ENCODE measurements at places on chromosomes 4 and X.

- DNase-seq = no peak
These were observed 4.7 kb upstream of the ARX start for GRCh38 chrX:25020391-25020904.

- DNase-seq = no peak
These were observed 9.6 kb downstream of the PSAPL1 start for GRCh38 chr4:7425124-7425523.

DNA sequence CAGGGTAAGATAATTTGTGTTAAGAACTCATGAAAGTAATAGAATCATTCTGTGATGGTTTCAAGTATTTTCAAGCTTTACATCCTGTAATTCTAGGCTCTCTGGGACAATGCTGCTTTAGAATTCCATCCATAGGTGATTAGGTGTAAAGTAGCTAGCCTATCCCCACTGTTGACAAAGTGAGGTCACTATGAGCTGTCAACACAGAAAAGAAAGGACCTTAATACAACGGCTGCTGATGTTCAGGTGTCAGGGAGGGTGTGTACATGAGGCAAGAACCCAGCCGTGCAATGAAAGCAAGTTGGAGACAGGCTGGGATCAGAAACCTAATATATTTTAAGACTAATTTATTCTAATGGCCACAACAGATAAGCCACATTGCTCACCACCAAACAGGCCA lies 36.8 kb upstream of the SH3RF1 start:
- no peak for DNase-seq

- DNase-seq = no peak
These were observed 28.2 kb upstream of the HMGB3 start for GRCh38 chrX:150954951-150955350.

- peak; percentile 21 for DNase-seq
These were observed 48.7 kb upstream of the BCOR start for GRCh38 chrX:40146262-40147125.

All from endothelial cell (in vitro differentiated cells).